ENCODE measurements at places on chromosomes 5 and 9.

DNA sequence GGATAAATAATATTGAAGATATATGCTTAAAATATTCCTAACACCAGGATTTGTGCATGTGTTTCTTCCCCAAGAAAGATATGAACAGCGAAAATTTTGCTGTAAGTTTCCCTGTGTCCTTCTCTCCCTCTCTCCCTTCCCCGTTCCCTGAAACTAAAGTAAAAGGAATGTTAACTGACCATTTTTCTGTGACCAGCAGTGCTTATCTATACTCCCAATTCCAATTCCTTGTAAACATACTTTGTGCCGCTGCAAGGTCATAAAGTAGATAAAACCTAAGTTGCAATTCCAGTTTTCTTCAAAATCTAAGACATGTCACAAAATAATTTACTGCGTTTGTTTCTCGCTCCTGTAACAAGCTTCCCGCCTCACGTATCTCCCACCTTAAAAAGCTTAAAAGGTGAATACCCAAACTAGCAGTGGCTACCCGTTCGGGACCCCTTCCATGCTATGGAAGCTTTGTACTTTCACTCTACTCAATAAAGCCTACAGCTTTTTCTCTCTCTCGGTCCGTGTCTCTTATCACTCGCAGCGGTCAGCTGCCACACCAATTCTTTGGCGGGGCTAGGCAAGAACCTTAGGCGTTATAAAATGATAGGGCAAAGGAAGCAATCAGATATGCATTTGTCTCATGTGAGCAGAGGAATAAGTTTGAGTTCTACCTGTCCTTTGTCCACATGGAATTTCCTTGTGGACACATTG lies 1798.0 kb downstream of the EFNA5 start:
- DNase-seq: no peak

DNA sequence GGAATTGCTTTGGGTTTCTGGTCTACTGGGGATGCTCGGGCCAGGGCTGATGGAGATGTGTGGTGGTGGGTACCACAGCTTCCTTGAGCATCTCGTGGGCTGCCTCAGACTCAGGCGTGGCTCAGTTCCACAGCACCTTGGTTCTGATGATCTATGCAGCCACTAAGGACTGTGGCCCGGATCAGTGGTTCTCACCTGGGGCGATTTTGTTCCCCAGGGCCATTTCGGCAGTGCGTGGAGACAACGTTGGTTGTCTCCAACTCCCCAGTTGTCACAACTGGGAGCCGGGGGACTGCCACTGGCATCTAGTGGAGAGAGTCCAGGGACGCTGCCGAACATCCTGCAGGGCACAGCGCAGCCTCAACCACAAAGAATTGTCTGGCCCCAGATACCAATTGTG lies 47.7 kb downstream of the FGF18 start:
- no peak for DNase-seq

DNA sequence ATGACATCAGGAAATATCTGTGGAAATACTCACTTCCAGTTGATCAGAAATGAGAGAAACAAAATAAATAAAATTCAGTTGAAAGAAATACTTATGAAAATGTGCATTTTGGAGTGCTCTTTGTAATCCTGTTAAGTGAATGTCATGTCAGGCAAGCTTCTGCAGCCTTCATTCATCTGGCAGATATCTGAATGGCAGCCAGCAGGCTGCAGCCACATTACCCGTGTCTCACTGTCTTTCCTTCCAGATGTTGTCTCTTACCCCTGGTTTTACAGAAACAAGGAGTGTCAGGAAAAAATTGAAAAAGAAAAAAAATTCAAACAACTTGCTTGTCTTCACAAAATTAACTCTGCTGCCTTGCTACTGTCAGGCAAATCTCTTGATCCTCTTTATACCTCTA lies 445.0 kb upstream of the RIOK2 start:
- no peak for DNase-seq

DNA sequence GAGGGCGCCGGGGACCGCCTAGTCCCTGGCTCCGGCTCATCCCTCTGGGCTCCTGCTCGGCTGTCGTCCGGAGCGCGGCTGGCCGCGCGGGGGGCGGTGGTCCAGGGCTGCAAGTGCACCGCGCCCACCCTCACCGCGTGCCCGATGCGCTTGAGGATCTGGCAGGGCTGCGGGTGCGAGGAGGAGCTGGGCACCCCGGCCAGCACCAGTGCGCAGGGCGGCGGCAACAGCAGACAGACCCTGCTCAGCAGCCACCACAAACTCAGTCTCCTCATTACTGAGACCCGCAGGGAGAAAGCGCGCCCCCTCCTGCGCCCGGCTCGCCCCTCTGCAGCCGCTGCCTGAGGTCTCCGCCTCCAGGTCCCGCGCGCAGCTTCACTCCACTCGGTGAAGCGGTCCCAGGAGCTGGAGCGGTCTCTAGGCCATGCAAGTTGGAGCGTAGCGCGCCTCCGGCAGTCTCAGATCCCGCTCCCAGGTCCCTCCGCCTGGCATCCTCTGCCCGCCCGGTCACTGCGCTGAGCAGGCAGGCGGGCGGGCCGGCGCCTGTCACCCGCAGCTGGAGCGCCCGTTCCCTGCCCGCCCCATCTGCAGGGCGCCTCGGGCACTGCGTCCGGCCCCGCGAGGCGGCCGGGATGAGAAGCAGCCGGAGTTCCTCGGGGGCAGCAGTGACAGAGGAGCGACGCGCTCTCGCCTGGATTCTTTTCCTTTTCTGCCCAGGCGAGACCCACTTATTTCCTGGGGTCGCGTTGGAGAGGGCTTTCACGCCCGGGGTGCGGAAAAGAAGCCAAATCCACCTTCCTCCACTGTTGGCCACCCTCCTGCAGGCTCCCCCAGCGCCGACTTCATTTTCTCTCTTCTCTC lies 512 bp downstream of the GRIN3A start:
- peak; percentile 9 for DNase-seq

DNA sequence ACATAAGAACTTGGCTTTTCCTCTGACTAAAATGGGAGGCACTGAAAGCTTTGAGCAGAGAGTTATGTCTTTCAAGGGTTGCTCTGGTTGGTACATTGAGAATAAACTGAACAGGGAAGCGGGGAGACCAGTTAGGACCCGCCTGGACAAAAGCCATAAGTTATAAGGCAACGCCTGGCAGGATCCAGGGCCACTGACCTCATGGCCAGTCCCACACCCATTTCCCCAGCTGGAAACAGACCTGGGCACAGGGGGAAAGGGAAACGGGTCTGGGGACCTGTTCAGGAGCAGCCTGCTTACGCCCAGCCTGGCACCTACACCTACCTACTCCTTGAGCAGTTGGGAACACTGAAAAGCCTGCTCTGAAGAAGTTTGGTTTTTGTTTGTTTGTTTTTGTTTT lies 1.3 kb downstream of the SPINK4 start:
- no peak for DNase-seq

DNA sequence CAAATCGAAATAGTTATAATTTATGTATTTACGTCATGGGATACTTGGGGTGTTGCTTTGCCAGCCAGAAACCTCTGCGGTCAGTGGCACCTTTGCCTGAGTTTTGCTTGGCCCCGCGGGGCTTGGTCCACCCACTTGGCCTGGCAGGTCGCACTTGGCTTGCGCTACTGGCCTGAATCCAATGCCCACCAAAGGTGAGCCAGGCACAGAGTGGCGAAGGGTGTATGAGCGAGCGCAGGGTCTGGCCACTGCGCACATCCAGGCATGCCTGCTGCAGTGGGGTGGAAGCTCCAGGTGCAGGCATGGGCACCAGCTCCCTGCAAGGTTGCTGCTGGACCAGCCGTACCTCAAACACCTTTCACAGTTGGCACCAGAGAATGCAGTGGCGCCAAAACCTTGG lies 714.6 kb downstream of the CDH9 start:
- DNase-seq: no peak

DNA sequence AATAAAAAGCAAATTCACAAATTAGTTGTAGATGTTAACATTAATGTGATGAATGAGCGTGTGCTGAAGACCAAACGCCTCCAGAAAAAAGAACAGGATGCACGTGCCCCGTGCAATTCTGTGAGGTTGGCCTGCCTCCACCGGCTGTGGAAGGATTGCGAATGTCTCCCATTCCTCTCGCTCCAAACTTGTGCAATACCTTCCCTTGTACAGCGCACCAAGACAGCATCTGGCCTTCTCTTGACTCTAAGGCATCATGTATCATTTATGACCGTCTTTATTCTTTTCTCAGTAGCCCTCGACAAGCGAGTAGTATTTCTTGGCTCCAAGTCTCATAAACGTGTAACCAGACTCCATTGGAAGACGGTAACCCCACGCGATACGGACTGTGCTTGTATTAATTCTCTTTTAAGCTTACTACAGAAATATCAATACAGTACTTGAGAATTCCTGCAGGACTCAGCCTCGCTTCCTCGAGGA lies 1.5 kb upstream of the TESK1 start:
- peak; percentile 50 for DNase-seq

GRCh38 chr5:6829150-6829784 lies 116.0 kb downstream of the TENT4A start:
- DNase-seq: no peak

DNA sequence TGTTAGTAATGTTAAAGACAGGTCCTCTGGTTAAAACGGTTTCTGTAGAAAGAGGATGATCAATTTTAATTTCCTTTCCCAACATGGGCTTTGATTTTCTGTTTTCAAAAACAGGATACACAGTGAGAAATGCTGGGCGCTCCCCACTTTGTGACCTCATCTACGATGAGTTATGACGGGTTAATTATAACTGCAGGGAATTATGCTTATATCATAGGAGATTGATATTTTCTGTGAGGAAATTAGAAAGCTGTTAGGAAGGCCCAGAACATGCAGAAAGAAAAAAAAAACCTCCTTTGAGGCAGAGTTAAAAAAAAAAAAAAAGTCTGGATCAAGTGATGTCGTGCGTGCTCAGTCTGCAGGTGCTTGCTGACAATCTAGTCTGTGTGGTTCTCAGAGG lies 176.8 kb upstream of the OTULINL start:
- DNase-seq: no peak

GRCh38 chr5:124297826-124298225 lies 448.6 kb downstream of the ZNF608 start:
- no peak for DNase-seq

DNA sequence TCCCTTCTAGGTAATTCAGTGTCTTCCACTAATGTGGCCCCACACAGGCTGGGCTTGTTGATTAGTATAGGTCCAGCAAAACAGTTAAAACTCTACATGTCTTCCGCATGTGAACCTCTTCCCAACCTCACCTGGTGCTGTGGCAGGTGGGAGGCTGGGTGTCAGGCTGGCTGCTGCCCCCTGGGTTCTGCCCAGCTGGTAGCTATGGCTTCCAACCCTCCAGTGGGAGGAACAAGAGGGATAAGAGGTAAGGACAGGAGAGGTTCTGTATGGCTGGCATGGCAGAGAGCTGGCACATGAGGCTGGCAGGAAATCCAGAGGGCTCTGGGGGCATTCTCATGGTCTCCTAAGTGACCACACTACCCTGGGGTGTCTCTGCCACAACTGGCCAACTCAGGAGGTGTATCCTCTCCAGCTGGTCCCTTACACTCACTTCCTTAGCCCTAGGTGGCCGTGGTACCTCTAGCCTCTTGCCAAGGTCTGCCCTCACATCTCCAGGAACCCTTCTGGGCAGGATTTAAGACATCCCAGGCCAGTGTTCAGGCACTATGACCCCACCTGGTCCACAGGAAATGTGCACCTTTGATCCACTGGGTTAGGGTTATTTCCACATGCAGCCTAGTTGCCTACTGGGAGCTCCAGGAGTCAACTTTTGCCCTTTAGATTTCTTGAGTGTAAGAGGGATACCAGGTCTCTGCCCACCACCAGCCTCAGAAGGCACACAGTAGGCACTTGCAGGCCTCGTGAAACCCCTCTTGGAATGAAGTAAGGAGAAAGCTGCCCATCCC lies 41.7 kb downstream of the AHRR start:
- DNase-seq: no peak

- peak; percentile 41 for DNase-seq
These were observed 845.2 kb upstream of the CDH10 start for GRCh38 chr5:25489834-25490538.

DNA sequence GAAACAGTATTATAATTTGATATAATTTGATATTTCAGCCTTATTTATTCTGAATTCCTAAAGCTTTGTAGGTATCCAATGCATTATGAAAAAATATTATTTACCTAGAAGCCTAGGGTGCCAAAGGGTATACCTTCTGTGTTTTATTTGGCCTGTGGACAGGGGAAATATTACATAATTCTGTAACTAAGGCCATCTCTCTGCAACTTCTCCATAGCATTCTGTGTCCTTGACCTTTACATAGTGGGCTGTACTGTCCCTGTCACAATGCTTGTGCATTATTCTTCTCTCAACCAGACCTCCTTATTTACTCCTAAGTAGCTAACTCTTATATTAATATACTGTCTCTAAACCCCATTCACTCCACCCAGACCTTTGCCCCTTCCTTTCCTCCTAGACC lies 57.0 kb upstream of the RANBP6 start:
- no peak for DNase-seq

- DNase-seq: no peak
These were observed 243.8 kb upstream of the WWC1 start for GRCh38 chr5:168047669-168048111.

DNA sequence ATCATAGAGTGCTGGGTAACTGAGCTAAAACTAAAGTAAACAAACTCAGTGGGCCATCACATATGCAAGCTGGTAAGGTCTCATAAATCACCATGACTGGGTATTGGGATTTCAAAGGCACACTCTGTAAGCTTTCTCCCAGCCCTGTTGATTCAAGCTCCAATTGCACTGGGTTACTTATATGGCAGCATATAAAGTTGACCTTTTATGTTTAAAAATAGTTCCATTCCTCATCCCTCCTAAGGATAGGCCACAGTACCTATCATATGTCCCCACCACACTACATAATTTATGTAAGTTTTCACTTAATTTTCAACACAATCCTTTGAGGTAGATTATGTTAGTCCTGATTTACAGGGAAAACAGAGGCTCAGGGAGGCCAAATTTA lies 438.4 kb downstream of the RAB3C start:
- no peak for DNase-seq

DNA sequence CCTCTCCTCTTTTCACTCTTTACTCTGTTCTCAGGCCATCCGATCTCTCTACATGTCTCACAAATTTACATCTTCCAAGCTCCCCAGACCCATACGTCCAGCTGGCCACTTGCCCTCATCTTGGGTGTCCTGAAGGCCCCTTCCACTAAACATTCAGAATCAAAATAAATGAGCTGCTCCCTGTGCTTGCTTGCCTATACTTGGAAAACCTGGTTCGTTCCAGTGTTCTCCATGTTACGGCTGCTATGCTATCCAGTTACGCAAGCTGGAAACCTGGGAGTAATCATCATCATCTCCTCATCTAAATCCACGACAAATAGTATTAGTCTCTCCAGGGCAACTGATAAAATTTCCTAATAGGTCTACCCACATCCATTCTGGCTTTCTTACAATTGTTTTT lies 165.0 kb upstream of the FBXL17 start:
- DNase-seq: no peak

DNA sequence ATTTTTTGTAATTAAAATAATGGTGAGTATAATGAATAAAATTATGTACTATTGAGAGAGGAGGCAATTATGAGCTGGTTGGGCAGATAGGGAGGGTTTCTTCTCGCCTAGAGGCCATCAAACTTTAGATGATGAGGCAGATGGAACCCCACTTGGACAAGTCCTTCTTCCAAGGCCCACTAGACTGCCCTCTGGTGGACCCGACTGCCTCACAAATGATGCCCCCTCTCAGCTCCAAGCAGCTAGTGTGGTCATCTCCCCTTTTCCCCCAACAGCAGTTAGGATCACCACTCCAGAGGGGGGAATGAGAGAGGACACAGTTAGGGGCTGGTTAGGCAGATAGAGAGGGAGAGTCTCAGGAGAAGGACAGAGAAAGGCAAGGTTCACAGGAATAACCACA lies 348.0 kb upstream of the CDH18 start:
- no peak for DNase-seq
